Adrenal gland (tissue), 19 donors: ENCODE measurements at places on chromosomes 4 and X. TPM values are rescaled to one million over a fixed set of nuclear protein-coding genes. Genes with fewer than 3 reads are reported as not detected.
A peak's percentile ranks its signal among the peaks of the same experiment; 100 is the strongest.

The DDX53 gene
- not detected for total RNA-seq

The CITED1 gene
- 0.50 TPM for total RNA-seq

DNA sequence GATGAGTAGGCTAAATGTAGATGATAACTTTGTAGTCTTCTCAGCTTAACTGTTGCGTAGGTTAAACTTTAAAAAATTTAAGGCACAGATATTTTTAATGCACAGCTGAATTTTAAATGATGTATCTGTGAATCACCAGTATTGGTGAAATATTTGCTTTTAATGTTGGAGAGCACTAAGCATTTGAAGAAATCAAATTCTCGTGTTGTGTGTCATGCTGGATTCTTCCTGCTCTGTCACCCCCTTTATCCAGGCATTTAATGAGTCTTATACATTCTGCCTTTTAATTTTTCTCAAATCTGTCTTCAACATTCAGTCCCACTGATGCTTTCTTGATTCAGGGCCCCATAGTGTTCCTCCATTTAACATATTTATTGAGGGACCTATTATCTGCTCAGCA lies 76.7 kb downstream of the SLC4A4 start:
- H3K36me3 ChIP-seq, result no peaks in the 10 kb centered on the region
- DNase-seq, result no peak
- H3K27me3 ChIP-seq, result no peaks in the 10 kb centered on the region

DNA sequence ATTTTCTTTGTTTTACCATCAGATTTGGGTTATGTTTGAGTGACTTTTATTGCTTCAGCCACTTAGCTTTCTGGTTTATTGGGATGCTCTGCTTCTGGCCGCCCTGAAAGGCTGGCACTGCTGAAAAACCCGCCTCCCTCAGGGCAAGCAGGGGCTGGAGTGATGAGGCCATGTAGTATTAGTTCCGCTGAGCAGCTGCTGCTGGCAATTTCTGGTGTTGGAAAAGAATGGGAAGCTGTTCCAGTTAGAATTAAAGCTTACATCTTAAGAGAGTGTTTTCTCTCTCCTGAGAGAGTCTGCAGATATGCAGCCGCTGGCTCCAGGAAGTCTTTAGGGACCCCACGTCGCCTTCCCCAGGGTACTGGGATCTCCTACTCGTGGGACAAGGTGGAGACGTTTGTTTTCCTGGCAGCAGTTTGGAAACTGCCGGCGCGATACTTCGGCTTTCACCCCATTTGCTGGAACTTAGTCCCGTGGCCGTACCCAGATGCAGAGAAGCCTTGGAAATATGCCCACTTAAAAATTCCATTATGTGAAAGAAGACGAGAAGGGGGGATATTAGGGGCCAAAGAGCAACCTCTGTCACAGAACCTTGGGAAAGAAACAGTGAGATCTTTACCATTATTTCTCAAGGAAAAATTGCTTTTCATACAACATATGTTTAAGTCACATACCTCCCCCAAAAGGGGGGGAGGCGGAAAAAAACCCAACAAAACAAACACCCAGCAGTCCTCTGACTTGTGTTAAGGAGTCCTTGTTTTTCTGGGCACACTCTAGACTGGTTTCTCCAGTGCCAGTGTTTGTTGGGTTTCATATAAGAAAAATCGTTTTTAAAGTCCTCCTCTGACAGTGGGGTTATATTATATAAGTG lies 72.6 kb downstream of the TMEM131L start:
- no peaks in the 10 kb centered on the region for H3K27me3 ChIP-seq
- H3K4me3 ChIP-seq, result peak overlapping the region; percentile 22
- no peaks in the 10 kb centered on the region for H3K36me3 ChIP-seq
- no peak overlapping the region for H3K27ac ChIP-seq
- no peak for DNase-seq
- peaks cover 8% of the 10 kb centered on the region for H3K4me1 ChIP-seq

DNA sequence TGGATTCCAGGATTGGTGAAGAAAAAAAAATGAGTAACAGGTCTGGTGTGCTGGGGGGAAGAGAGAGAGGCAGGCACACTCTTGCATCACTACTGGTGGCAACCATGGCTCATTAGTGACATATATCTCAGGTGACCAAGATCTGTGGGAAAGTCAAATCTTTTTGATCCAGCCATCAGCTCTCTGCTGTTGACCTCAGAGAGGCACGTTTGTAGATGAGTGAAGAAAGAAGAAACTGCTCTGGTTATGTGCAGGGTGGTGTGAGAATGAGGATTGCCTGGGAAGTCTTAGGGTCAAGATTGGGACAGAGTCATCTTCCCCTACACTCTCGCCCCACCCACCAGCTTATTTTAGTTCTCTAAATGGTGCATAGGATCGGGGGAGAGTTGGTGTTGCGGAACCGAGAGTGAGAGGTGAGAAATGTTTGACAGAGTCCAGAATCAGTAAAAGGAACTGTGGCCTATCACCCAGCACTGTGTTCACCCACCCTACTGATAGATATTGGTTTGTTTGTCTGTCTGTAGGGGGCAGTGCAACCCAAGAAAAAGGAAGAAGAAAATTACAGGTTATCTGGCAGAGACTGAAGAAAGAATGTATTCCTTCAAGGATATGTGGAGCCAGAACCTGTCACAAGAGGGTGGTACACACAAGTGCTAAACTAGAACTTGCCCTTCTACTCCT lies 21.9 kb downstream of the ARMCX6 start:
- peaks cover 20% of the 10 kb centered on the region for H3K27me3 ChIP-seq
- no peaks in the 10 kb centered on the region for H3K36me3 ChIP-seq
- no peak overlapping the region for H3K4me3 ChIP-seq
